ENCODE measurements at places on chromosomes 2 and 18.

GRCh38 chr2:39434233-39434897 is 2.7 kb downstream of the MAP4K3 start:
- DNase-seq, result no peak

GRCh38 chr2:167933097-167933814 is 314.1 kb downstream of the STK39 start:
- DNase-seq, result no peak

GRCh38 chr2:158717366-158718195 is 77.5 kb upstream of the DAPL1 start:
- DNase-seq, result no peak

DNA sequence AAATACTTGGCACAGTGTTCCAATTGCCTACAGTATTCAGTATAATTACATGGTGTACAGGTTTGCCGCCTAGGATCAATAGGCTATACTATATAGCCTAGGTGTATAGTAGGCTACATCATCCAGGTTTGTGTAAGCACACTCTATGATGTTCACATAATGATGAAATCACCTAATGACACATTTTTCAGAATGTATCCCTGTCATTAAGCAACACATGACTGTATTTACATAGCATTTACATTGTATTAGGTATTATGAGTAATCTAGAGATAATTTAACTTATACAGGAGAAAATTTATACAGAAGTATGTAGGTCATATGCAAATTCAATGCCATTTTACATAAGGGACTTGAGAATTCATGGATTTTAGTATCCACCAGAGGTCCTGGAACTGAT is 35.4 kb downstream of the SCN7A start:
- DNase-seq, result no peak

DNA sequence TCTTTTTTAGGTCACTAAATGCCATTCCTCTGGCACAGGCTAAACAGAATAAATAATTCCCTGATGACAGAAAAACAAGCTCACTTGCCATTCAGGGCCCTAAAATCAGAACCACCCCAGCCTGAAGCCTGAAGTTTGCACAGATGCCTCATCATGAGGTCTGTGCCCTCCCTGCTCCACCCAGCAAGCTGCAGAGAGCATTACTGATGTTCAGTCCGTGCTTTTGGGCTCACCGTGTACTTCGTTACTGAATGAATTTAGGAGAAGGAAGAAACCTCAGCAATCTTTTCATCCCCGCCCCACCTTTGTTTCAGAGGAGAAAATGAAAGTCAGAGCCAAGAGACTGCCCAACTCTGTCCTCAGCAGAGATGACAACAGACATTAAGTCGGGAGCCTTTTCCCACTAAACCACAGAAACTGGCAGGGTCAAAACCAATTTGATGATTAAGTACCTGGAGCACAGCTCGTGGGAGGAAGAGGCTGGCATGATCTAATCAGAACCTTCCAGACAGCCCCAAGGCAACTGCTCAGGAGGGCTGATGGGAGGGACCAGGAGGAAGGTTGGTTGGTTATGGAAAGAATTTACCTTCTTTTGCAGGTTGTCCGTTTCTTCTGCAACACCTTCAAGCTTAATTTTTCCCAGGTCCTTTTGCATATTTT is 122.7 kb downstream of the LAMA1 start:
- no peak for DNase-seq

DNA sequence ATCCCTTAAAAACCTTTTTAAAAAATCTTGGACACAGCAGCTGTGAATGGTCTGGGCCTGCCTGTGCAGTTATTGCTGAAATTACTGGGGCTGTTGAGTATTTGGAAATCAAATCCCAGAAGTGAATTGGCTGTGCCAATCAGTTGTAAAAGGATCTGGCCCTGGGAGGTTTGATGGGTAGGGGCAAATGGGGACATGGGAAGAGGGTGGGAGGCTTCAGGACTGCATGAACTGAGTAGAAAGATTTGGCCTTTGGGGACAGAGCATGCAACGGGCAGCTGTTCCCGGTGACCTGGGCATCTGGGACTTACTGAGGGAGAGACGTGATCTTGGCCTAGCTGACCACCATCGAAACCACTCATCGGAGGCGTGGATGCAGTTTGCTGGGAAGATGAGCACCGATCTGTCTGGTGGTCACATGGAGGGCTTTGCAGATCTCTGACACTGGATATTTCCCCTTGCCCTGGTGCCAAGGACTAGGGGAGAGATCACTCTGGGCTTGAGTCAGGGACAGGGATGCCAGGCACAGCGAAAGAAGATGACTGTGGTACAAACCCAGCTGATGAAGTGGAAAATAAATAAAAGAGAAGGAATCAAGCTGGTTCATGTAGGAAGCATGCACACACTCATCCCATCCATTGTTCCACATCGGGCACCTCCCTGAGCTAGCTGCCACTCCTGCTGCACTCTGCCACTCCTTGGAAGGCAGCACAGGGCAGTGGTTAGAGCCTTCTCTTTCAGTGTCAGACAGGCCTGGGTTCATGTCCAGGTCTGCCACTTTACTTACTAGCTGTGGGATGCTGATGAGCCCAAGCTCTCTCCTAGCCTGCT is 58.4 kb downstream of the SEMA4F start:
- DNase-seq, result no peak

DNA sequence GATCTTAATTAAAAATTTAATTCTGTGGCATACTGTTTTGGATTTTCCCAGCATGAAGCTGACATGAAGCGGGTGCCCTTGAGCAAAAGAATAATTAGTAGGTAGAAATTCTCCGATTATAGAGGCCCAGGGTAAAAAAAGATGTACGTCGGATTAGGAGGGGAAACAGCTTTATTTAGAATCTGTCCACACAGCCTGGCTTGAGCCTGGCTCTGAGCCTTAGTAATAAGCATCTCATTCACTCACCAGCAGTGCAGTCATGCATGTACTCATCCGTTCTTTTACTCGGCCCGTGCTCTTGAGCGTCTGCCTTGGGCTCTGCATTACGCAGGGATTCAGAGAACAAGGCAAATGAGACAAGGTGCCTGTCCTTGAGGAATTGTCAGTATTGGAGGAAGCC is 219.3 kb downstream of the AGAP1 start:
- DNase-seq, result no peak

DNA sequence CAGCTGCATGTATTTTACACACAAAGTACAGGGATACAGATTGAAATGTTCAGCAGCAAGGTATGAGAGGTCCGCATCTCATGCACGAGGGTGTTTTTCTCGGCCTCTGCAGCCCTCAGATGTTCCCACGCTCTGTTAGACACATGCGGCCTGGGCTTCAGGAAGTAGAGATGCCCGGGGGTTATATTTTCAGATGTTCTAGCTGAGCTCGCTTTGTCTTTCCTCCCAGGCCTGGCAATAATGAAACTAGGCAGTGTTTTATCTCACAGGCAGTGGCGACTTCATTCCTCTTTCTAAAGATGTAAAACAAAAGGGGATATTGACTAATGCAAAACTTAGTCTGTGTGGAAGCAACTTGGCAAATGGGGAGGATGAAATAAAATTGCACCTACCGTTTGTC is 190.7 kb downstream of the GBX2 start:
- DNase-seq, result no peak

- no peak for DNase-seq
Observed at GRCh38 chr2:21041462-21041861, 2.4 kb downstream of the APOB start.

- DNase-seq, result no peak
Observed at GRCh38 chr2:226300196-226300886, 499.3 kb downstream of the IRS1 start.

GRCh38 chr18:68354176-68354575 is 360.7 kb downstream of the TMX3 start:
- no peak for DNase-seq

Measured in SIG-M5 (cell line).